ENCODE measurements at places on chromosomes 12 and 14. TPM values are rescaled to one million over a fixed set of nuclear protein-coding genes. Genes with fewer than 3 reads are reported as not detected.

DNA sequence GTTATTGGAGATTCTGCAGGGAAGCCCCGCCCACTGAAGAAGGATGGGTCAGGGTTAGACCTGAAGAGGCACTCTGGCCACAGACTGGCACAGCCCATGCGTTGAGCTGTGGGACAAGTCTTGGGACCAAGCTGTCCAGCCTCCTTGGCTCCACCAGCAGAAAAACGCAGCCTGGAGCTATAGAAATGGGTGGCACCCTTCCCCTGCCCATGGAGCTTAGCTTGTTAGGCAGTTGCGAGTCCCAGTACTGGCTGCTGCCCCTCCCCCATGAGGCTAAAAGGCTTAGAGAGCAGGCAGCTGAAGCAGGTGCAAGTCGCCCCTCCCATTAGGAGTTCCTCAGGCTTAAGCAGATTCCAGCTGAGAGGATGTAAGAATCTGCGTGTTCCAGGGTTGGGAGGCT is 1124.0 kb upstream of the TMEM132C start:
- DNase-seq, result no peak
- no peaks in the 10 kb centered on the region for H3K4me1 ChIP-seq
- no peaks in the 10 kb centered on the region for H3K27me3 ChIP-seq
- no peaks in the 10 kb centered on the region for H3K36me3 ChIP-seq

GRCh38 chr14:60840313-60840712 is 105.8 kb downstream of the MNAT1 start:
- H3K27me3 ChIP-seq, result no peaks in the 10 kb centered on the region
- H3K27ac ChIP-seq, result no peak overlapping the region
- no peak for DNase-seq
- no peaks in the 10 kb centered on the region for H3K4me1 ChIP-seq
- no peak overlapping the region for H3K4me3 ChIP-seq

DNA sequence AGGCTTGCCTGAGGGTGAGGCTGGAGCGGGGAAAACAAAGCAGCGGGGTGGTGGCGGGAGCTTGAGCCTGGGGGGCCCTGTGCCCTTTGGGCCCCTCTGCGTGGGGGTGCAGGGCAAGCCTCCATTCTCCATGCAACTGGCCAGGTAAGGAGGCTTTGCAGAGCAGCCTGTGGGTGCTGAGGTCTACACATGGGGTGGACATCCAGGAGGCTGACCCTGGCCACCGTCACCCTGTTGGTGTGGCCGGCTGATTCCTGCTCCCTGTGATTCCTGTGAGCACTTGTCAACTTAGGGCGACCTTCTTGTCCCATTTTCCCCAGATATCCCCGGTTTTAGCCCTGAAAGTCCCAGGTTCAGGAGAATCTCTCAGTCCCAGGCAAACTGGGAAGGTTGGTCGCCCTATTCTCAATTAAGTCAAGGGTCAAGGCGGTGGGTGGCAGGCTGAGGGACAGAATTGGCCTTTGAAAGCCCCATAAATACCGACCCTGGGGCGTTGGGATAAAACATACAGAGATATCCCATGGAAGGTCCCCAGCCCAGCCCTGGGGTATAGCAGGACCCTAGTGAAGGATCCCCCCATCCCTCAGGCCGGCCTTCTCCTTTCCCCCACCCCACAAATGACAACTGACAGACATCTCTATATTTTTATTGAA is 70.5 kb downstream of the PRIMA1 start:
- H3K4me1 ChIP-seq, result no peaks in the 10 kb centered on the region
- DNase-seq, result no peak
- no peaks in the 10 kb centered on the region for H3K27me3 ChIP-seq
- no peak overlapping the region for H3K27ac ChIP-seq
- no peaks in the 10 kb centered on the region for H3K36me3 ChIP-seq

- peak overlapping the region; percentile 56 for H3K4me3 ChIP-seq
- peak overlapping the region; percentile 49 for H3K27ac ChIP-seq
- peak; percentile 84 for DNase-seq
- no peaks in the 10 kb centered on the region for H3K36me3 ChIP-seq
- H3K27me3 ChIP-seq, result no peaks in the 10 kb centered on the region
These were observed 479 bp downstream of the GPR135 start for GRCh38 chr14:59464486-59465315.

GRCh38 chr14:71855399-71856036 is 76.7 kb upstream of the RGS6 start:
- no peaks in the 10 kb centered on the region for H3K4me1 ChIP-seq
- H3K27me3 ChIP-seq, result no peaks in the 10 kb centered on the region
- H3K4me3 ChIP-seq, result no peak overlapping the region
- H3K36me3 ChIP-seq, result no peaks in the 10 kb centered on the region
- H3K27ac ChIP-seq, result no peak overlapping the region
- DNase-seq, result peak; percentile 90

GRCh38 chr14:67883717-67884116 is 64.1 kb downstream of the RAD51B start:
- no peak overlapping the region for H3K4me3 ChIP-seq
- no peak for DNase-seq
- no peaks in the 10 kb centered on the region for H3K36me3 ChIP-seq
- H3K27me3 ChIP-seq, result no peaks in the 10 kb centered on the region

DNA sequence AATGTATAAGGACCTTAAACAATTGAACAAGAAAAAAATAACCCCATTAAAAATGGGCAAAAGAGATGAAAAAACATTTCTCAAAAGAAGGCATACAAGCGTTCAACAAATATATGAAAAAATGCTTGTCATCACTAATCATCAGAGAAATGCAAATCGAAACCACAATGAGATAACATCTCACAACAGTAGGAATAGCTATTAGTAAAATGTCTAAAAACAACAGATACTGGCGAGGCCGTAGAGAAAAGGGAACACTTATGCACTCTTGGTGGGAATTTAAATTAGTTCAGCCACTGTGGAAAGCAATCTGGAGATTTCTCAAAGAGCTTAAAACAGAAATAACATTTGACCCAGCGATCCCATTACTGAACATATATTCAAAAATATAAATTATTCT is 769.8 kb upstream of the MGAT4C start:
- H3K4me3 ChIP-seq, result no peak overlapping the region
- no peak for DNase-seq
- H3K27ac ChIP-seq, result no peak overlapping the region
- no peaks in the 10 kb centered on the region for H3K4me1 ChIP-seq
- H3K36me3 ChIP-seq, result no peaks in the 10 kb centered on the region
- no peaks in the 10 kb centered on the region for H3K27me3 ChIP-seq

- peak; percentile 94 for DNase-seq
- peak overlapping the region; percentile 7 for H3K4me3 ChIP-seq
These were observed 4.9 kb downstream of the ZNF385A start for GRCh38 chr12:54379398-54380201.

GRCh38 chr12:67981287-67982162 is 7.7 kb upstream of the IFNG-AS1 start:
- no peak overlapping the region for H3K27ac ChIP-seq
- no peak overlapping the region for H3K4me3 ChIP-seq

DNA sequence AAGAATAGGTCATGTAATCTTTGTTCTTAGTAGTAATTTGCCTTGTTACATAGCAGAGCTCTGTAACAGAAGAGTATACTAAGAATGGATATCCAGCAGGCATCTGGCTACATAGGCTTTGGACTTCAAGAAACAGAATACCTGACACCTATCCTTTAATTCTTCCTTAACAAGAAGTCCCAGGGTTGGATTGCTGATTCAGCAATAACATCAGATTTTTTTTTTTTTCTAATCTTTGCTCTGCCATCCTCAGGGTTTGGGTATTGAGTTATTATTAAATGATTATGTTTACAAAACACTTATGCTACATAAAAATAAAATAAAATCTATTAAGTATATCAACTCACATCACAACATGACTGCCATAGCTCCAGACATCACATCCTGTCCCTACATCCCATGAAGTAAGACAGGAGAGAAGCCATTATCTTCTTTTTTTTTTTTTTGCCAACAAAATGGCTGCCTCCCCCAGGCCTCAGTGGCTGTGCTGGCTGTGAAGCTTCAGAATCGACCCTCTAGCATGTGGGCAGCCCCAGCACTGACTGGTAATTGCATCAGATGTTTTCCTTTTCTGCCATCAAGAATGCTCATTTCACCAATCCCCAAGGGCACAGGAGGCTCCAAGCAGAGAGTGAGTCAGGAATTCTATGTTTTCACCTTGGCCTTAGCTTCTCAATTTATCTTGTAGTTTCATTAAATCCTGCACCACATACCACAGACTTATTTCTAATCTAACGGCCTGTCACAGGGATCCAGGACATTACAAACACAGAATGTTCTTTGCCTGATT is 186.2 kb downstream of the DICER1 start:
- H3K36me3 ChIP-seq, result no peaks in the 10 kb centered on the region
- H3K4me1 ChIP-seq, result no peaks in the 10 kb centered on the region
- no peak for DNase-seq
- H3K27me3 ChIP-seq, result no peaks in the 10 kb centered on the region
- no peak overlapping the region for H3K4me3 ChIP-seq

GRCh38 chr12:121079736-121080272 is 40.8 kb upstream of the OASL start:
- no peak for DNase-seq
- H3K4me3 ChIP-seq, result no peak overlapping the region
- no peaks in the 10 kb centered on the region for H3K36me3 ChIP-seq
- no peak overlapping the region for H3K27ac ChIP-seq

DNA sequence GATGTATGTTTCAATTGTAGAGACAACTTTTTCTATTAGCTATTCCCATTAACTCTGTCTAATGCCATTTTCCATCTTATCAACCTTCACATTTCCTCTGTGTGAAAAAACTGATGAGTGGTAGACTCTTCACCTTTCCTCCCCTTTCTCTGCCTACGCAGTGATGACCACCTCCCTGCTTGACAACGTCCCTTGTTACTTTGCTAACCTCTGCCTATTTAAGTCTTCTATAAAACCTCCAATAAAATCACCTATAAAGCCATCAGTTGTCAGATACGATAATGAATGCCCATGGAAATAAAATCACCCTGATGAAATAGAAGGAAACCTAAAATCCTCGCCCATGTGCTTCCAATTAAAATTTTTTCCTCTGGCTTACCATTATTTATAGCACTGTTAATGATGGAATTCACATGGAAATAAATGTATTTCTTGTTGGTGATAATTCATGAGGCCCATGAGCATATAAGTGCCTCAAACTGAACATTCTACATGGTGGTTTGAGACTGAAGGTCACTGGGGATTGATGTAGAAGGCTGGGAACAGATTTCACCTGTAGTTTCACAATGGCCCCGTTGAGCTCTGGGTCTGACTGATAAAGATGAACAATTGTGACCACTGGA is 1454.0 kb upstream of the SEL1L start:
- no peak overlapping the region for H3K4me3 ChIP-seq
- H3K4me1 ChIP-seq, result no peaks in the 10 kb centered on the region
- H3K27ac ChIP-seq, result no peak overlapping the region
- H3K27me3 ChIP-seq, result no peaks in the 10 kb centered on the region
- no peaks in the 10 kb centered on the region for H3K36me3 ChIP-seq

DNA sequence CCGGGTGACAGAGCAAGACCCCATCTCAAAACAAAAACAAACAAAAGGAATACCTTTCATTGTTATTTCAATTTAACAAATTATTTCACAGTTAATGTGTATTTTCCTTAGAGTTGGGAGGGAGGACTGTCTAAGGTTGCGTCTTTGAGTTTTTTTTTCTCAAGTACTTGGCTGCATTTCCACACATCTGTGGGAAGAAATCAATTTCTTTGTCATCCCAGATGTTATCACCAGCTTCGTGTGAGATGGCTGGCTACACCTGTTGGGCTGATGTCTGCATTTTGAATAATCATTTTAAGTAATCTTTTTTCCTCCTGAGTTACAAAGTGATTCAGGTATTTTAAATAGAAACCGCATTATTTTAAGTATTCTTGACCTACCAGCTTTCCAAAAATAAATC is 59.4 kb downstream of the EML1 start:
- no peak overlapping the region for H3K27ac ChIP-seq
- no peaks in the 10 kb centered on the region for H3K27me3 ChIP-seq
- no peak overlapping the region for H3K4me3 ChIP-seq
- no peak for DNase-seq

DNA sequence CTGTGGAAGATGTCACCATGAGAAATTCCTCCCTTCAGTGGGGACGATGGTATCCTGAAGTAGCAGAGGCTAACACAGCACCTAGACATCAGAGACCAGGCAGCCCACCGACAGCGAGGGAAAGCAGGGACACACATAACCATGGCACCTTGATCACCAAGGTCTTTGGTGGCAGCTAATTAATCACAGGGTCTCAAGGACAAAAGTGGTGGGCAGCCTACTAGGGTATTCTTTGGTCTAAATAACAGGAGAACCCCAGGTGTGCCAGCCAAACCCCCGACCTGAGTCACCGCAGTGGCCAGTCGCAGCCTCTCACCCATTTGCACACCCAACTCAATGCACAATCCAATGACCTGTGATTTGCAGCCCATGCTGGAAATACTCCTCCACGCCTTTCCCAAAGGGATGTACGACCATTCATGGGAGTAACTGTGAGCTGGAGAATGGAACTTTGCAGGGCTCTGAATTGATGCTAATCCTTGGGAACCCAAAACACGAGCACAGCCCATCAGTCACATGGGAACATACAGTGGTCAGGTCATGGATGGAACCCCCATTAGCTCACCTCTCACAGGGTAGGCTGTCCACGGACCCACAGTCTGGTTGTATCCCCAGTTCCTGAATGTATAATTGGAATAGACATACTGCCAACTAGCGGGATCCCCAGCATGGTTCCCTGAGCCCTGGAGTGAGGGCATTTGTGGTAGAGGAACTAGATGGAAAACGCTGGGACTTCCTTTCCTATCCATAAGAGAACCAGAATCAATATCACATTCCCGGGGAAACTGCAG is 58.7 kb upstream of the C14orf180 start:
- no peak for DNase-seq
- H3K36me3 ChIP-seq, result no peaks in the 10 kb centered on the region
- H3K4me3 ChIP-seq, result no peak overlapping the region
- no peaks in the 10 kb centered on the region for H3K4me1 ChIP-seq
- H3K27me3 ChIP-seq, result no peaks in the 10 kb centered on the region

GRCh38 chr12:22160396-22161003 is 114.5 kb downstream of the CMAS start:
- no peak for DNase-seq
- no peaks in the 10 kb centered on the region for H3K36me3 ChIP-seq
- no peak overlapping the region for H3K4me3 ChIP-seq

GRCh38 chr12:124172636-124173035 is 122.3 kb upstream of the RFLNA start:
- no peak overlapping the region for H3K4me3 ChIP-seq
- H3K4me1 ChIP-seq, result no peaks in the 10 kb centered on the region
- no peak overlapping the region for H3K27ac ChIP-seq
- H3K27me3 ChIP-seq, result no peaks in the 10 kb centered on the region
- DNase-seq, result no peak
- H3K36me3 ChIP-seq, result no peaks in the 10 kb centered on the region

DNA sequence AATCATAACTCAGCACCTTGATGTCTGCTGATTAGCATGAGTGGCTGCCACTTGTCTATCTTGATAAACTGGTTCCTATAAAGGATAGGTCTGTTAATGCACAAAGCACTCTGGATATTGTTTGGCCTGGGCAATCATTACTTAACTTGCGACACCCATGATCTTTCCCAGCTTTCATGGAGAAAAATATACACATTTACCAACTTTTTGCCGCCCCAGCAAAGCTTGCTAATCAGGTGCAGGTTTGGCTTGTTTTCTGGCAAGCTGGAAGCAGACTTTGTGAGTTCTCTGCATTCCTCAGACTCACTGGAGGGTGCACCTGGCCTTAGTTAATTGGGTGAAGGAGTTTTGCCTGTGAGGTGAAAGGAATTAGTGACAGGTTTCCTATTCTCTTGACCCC is 1126.4 kb upstream of the FLRT2 start:
- no peak overlapping the region for H3K27ac ChIP-seq
- no peaks in the 10 kb centered on the region for H3K4me1 ChIP-seq
- no peaks in the 10 kb centered on the region for H3K36me3 ChIP-seq
- DNase-seq, result no peak
- no peak overlapping the region for H3K4me3 ChIP-seq
- no peaks in the 10 kb centered on the region for H3K27me3 ChIP-seq

The SCNN1A gene
- total RNA-seq, result 1.5 TPM

The GPRC5A gene
- total RNA-seq, result 36.6 TPM

The MYF6 gene
- total RNA-seq, result not detected

The KRT85 gene
- total RNA-seq, result not detected
